ENCODE measurements at places on chromosomes 7 and 10. TPM values are rescaled to one million over a fixed set of nuclear protein-coding genes. Genes with fewer than 3 reads are reported as not detected.

The ERVW-1 gene
- not detected for total RNA-seq

DNA sequence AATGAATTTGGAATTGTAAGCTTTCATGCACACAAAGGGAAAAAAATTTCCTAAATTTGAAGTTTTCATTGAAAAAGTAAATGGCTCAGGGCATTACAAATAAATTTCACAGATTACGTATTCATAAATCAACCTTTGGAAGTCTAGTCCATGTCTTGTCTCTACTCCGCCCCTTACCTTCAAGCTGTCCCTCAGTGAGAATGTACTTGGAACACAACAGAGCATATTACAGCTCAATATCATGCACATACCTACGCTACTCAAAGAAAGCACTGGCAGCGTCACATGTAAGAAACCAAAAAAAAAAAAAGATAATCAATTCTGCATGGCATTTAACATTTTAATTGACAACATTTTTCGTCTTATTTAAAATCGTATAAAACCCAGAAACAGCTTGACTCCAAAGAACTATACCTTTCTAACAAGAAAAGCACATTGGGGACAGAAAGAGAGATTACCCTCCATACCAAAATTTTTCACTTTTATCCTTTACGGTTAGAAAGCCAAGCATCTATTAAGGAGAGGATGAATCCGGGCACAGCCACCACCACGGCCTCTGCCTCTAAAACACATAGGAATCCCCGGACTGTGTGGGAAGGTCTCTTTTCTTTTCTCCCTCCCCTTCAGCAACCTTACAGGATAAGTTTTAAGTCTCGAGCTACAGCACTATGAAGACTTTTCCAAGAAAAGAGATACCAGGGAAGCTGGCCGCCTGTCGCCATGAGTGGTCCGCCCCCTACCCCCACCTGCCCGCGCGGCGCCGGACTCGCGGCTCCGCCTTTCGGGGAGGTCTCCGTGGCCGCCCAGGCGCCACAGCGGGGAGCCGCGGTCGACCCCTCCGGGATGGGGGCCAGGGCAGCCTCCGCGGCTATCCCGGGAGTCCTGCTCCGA lies 1.1 kb downstream of the JMJD1C start:
- peak; percentile 62 for DNase-seq

DNA sequence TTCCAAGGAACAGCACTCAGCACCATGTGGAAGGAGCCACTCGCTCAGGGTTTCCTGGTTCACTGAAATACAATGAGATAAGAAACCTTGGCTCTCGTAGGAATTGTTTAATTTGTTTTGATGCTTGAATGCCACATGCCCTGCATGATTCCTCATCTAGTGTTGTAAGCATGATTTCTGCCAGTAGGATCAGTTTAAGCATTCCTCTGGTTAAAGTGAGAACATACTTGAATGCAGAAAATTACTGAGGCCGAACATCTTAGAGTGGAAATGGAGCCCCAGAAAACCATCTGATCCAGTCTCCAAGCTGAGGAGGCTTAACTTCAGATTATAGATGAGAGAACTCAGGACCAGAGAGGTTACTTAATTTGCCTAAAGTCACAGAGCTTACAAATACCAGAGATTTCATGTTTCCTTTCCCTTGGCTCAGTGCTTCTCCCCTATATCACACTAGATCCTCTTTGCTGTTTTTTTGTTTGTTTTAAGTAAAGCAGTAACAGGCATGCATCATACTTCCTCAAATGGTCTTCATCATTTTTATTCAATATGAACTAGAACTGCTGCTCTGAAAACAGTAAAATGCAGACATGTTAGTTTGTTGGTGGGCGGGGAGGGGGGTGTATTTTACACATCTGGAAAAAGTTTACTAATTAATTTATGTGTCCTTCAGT lies 125.1 kb downstream of the ADAM12 start:
- DNase-seq: no peak

The BAIAP2L1 gene
- total RNA-seq: 39.0 TPM

GRCh38 chr7:94212160-94212559 lies 182.5 kb upstream of the COL1A2 start:
- DNase-seq: no peak

- DNase-seq: no peak
These were observed 40.1 kb downstream of the LGI1 start for GRCh38 chr10:93797825-93798224.

DNA sequence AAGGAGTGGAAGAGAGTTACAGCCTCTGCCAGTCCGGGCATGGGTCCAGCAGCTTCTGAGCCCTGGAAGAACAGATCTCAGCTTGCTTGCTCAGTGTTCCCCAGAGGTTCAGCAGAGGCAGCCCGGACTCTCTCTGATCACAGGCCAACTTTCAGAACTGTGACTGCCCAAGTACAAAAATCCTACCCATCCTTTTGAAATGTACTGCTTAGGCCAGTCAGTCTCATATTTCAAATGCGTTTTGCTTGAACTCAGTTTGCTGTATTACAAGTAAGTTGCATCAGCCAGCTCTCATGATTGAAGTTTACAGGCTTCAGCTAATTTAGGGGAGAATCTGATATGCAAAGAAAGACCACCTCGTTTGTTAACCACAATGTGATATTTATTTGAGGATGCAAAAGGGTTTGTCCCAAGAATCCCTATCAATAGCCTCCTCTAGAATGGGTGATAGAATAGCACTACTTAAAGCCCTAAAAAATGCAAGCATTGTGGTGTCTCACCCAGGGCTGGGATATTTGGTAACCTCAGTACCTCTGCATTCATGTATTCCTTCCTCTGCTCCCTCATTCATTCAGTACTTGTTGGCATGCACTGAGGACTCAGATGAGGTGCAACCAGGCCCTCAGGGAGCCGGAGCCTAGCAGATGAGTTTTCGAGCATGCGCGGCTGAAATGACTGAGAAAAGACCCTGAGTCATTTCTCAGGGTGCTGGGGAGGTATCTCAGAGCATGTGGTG lies 7.0 kb downstream of the AIMP2 start:
- peak; percentile 9 for DNase-seq

DNA sequence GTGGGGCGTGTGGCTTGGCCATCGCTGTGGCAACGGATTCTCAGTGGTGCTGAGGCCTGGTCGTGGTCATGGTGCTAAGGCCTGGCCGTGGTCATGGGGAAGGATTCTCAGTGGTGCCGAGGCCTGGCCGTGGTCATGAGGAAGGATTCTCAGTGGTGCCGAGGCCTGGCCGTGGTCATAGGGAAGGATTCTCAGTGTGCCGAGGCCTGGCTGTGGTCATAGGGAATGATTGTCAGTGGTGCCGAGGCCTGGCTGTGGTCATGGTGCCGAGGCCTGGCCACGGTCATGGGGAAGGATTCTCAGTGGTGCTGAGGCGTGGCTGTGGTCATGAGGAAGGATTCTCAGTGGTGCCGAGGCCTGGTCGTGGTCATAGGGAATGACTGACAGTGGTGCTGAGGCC lies 327.9 kb downstream of the ADARB2 start:
- no peak for DNase-seq

The LLCFC1 gene
- total RNA-seq: not detected

The CRPPA gene
- 1.0 TPM for total RNA-seq

The GPER1 gene
- total RNA-seq: 0.33 TPM

DNA sequence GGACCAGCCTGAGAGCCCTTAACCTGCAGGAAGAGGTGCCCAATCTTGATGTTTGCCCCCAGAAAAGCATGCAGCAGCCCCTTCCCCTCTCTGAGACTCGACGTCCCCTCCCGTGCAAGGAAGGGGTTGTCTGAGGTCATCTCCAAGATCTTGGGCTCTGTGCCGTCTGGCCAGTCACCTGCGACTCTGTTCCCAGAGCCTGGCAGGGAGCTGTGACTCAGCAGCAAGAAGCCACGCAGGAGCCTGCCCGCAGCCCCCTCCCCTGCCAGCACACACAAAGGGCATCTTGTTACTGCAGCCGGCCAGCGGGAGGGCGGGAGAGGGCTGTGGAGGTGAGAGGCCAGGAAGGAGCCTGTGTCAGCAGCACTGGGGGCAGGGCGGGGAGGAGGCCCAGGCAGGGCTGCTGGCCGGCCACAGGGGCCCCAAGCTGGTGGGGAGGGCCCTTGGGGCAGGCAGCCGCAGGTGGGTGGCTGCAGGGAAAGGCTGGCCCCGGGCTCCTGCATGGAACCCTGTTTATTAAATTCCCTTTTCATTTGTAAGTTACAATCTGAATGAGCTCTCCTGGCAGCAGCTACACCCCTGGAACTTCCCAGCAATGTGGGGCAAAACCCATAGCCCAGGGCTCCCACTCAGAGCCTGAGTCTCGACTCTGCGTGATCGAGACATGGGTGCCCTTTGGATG lies 103.7 kb upstream of the ZMIZ1 start:
- DNase-seq: peak; percentile 79

DNA sequence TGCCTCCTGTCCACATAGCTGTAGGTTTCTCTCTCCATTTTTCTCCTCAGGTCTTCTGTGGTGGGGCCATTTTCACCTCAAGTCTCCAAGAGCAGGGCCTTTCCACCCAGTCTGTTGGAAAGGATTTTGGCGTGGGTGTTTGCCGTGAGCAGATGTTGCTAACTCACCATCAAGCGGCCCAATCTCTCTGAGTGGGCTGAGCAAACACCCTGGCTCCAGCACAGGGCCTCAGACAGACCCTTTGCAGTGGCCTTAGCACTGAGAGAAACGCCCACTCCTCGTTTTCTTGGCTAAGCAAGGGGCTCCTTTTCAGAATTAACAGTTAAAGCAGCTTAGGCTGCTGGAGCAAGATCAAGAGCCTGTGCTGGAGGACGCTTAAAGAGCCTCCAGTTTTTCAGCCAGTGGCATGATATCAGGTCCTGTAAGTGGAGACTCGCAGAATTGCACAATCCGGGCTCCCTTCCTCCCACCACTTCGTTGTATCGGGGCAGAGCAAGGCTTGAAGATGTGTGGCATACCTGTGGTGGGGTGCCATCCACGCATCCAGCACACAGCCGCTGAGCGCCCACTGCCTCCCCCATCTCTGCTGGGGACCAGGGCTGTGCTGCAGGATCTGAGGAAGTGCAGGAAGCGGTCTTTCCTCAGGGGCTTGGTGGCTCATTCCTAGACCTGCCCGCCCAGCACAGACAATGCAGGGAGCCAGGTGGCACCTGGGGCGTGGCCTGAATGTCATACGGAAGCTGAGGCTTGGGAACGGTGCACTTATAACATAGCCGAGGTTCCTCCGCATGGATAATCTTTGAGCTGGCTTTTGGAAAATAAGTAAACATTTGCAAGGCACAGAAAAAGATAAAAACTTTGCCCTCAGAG lies 142.7 kb downstream of the ADARB2 start:
- no peak for DNase-seq

DNA sequence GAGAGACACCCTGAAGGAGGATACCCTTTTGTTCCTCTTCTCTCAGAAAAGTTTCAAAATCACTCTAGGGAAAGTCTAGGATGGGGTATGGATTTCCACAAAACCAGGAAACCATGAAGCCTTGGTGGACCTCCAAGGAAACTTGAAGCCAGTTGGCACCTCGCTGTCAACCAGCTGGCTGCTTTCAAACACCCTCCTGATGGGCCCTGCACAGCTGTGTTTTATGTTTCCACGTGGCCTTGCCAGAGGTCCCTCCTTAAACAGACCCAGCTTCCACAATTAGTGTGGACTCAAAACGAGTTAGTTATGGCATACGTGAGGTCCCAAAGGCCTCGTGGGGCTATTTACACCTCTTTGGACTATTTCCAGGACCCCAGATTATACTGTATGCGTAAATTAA lies 5.9 kb downstream of the PPP1R3A start:
- DNase-seq: no peak

The LHFPL3 gene
- total RNA-seq: not detected

- DNase-seq: no peak
These were observed 8.0 kb downstream of the TNS3 start for GRCh38 chr7:47573758-47574481.

DNA sequence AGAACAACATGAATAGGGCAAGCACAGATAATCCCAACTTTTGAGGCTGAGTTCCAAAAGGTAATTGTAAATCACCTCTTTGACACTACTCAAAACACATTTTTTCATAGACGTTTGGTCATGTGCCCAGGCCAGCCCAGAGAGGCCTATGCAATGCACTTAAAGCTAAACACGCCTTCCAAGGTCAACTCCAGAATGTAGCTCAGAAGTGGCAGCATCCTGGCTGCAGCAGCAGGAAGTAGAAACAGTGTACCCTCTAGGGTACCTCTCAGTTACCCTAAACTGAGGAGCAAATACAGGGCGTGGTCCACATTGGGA lies 58.7 kb downstream of the OSBPL3 start:
- no peak for DNase-seq

- no peak for DNase-seq
These were observed 216.4 kb downstream of the CRPPA start for GRCh38 chr7:16204953-16205352.

The KCNH2 gene
- not detected for total RNA-seq

DNA sequence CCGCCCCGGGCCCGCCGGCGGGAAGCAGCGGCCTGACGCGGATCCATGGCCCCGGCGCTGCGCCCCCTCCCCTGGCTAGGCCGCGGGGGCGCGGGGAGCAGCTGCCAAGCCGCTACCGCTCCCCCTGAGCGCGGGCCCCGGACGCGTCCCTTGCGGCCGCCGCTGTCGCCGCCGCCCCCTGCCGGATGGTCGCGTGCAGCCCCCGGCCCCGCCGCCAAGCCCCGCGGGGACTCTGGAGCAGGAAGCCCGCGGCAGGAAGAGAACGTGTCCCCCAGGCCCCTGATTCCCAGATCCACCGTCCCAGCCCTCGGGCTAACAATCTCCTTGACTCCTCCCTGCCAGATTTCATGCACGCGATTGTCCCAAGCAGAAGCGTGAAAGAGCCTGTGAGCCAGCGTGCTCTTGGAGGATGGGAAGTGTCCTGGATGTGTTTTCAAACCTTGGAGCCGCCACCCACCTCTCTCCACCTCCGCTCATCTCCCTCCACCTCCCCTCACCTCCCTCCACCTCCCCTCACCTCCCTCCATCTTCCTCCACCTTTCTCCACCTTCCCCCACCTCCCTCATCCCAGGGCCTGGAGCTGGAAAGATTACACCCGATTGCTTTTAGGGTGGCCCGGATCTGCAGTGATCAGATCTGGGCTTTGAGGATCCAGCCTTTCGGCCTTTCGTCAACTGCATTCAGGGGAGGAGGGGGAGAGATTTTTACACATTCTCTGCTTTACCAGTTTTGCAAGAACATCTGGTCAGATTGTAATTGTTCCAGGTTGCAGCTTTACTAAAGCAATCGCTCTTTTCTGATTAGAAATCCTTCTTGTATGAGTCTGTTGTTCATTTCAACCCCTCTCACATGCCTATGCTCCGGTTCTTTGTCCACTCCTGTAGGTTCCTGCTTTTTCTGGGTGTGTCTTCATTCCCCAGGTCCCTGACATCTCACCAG lies 570 bp upstream of the PRTFDC1 start:
- DNase-seq: no peak

GRCh38 chr10:130554701-130555410 lies 418.7 kb downstream of the GLRX3 start:
- no peak for DNase-seq

The FFAR4 gene
- total RNA-seq: not detected

- DNase-seq: peak; percentile 89
These were observed 213.6 kb upstream of the INHBA start for GRCh38 chr7:41916450-41916927.

Measured in mammary epithelial cell (primary cell).